ENCODE measurements at places on chromosomes 1 and 21.

- no peak for DNase-seq
These were observed 53.5 kb upstream of the PRELP start for GRCh38 chr1:203422116-203422515.

DNA sequence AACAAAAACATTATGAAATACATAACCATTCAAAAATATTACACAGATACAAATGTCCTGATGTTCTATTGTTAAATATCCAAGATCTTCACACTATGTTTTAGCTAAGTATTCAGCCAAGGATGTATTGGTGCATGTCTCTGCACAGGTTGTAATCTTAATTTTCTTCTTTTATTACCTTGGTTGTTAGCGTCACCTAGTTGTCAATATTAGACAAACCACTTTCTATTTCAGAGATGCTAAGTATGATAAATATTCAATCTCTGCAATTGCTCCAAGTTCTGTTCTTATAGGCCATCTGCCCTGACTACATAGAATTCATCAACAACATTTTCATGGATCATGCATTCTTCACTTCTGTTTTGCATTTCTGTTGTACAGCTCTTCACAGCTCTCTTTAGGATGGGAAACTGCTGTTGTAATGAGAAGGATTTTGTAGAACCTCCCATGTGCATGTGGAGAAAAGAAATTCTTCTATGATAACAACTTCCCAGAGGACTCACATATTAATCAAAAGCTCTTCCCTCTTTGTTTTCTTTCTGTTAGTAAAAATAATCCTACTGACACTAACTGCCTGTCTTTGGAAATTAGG is 380.1 kb downstream of the NUF2 start:
- DNase-seq, result no peak

- peak; percentile 49 for DNase-seq
These were observed 8.1 kb downstream of the UTP25 start for GRCh38 chr1:209835782-209836298.

- DNase-seq, result no peak
These were observed 26.3 kb upstream of the TRAPPC10 start for GRCh38 chr21:43985690-43986251.

DNA sequence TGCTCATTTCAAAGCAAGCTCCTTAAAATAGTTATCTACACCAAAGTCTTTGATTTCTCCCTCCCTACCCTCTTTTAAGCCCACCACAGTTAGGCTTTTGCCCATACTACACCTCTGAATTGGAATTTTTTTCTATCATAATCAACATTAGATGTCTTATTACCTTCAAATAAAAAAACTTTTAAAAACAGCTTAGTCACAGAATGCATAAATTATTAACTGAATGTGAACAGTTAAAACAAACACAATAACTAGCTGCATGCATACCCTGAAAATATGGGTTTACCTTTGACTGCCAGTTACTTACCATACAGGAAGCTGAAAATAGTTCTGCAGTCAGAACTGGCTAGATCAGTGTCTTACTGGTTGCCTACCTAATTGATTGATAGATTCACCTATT is 210.9 kb downstream of the TGFB2 start:
- DNase-seq, result no peak

DNA sequence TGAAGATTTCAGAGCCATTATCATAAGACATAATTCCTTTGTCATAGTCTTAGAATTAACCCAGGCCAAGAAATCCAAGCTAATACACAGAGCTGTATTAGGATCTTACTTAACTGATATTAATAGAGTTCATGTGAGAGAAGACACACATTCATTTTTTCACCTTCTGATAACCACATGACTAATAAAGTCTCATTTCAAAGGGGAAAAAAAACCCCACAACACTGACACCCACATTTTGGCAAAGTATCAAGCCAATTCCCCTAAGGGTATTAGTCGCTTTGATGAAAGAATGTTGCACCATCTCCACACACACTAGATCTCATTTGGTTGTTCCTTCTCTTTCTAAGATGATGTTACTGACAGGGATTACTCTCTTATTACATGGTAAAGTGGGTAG is 344.4 kb upstream of the ESRRG start:
- no peak for DNase-seq

DNA sequence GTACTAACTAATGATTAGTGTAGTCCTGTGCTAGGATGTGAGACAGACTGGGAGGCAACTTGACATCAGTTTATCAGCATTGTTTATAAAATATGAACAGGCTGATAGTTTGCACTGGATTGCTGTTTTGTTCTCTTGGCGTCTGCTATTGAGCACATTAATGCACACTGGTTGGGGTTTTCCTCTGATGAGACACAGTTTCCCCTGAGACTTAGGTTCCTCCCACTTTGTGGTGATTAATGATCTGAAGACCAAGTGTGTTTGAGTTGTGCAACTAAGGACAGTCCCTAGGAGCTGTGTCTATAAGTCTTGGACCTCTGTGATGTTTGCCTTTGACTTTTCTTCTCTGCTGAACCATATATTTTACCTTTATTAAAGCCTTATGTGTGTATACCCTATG is 1015.4 kb downstream of the AMY1C start:
- no peak for DNase-seq

GRCh38 chr1:169707912-169708604 is 3.4 kb downstream of the SELL start:
- peak; percentile 40 for DNase-seq

DNA sequence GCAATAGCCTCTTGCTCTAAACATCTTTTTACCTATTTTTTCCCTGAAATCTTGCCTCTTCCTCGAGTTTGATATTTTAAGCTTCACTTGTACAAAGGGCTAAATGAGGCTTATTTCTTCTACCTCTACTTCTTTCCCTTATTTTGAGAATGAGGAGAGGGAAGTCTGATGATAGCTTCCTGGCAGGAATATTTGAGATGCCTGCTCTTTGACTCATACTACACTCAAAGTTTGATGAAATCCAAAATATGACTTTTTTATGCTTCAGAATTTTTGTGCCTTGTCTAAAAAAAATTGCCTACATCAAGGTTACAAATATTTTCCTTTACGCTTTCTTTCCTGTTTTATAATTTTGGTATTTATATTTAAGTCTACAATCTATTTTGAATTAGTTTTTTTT is 624.4 kb upstream of the PLXNA2 start:
- no peak for DNase-seq

GRCh38 chr1:38780133-38780532 is 79.4 kb downstream of the RRAGC start:
- no peak for DNase-seq

DNA sequence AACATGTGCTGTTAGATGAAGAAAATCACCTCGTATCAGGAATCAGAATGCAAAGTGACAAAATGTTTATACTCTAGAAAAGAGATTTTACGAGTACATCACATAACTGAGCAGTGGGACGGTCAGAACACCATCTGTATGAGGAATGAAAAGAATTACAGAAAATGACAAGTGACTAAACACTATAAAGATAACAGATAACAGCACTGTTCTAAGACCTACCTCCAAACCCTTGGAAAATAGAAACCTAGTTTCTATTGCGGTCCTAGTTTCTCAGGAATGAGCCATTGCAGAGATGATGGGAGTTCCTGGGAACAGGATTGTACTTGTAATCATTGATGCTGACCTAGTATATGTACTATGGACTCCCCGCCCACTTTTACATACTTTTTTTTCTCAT is 839.4 kb upstream of the ADAMTS5 start:
- DNase-seq, result no peak

- DNase-seq, result no peak
These were observed 37.2 kb downstream of the LACTBL1 start for GRCh38 chr1:22935433-22935832.

- DNase-seq, result no peak
These were observed 76.1 kb upstream of the GADD45A start for GRCh38 chr1:67608661-67609576.

DNA sequence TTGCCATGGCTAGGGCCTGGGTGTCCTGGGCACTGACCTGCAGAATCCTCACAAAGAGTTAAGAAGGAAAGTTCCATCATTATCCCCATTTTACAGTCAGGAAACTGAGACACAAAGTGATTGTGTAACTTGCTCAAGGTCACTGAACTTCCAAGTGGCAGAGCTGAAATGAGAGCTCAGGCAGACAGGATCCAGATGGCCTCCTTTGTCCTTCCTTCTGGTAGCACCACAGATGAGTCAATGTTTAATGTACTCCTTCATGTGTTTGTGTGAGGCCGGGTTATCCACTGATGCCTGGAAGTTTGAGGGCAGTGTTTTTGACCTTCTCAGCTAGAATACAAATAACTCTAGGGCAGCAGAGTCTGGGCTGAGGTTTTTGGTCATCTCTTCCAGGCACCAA is 207.0 kb downstream of the TNR start:
- DNase-seq, result no peak

- no peak for DNase-seq
These were observed 54.7 kb downstream of the C1orf185 start for GRCh38 chr1:51156752-51157151.

- no peak for DNase-seq
These were observed 37.4 kb downstream of the DENND1B start for GRCh38 chr1:197737916-197738315.

- no peak for DNase-seq
These were observed 128.0 kb downstream of the TGFBR3 start for GRCh38 chr1:91757763-91758460.

DNA sequence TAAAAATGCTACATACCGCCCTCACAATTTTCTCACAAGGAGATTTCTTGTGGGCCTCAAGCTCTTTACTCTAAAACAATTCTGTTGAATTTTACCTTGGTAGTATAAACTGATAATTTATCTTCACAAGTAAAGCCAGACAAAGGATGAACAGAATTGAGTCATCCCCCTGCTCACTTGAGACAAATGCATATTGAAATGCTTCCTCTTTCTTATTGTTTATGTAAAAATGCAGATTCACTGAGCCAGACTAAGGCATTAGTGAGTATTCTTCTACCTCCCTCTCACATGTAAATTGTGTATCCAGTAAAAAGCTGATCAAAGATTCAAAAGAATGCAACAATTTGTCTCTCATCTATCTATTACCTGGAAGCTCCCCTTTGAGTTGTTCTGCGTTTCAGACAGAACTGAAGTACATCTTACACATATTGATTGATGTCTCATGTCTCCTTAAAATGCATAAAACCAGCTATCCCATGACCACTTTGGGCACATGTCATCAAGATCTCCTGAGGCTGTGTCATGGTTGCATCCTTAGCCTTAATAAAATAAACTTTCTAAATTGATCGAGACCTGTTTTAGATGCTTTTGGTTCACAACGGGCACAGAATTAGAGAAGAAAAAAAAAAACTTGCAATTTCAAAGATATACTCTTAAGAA is 743.1 kb upstream of the B3GALT2 start:
- no peak for DNase-seq

- DNase-seq, result no peak
These were observed 39.4 kb upstream of the ZFYVE9 start for GRCh38 chr1:52102336-52103013.

DNA sequence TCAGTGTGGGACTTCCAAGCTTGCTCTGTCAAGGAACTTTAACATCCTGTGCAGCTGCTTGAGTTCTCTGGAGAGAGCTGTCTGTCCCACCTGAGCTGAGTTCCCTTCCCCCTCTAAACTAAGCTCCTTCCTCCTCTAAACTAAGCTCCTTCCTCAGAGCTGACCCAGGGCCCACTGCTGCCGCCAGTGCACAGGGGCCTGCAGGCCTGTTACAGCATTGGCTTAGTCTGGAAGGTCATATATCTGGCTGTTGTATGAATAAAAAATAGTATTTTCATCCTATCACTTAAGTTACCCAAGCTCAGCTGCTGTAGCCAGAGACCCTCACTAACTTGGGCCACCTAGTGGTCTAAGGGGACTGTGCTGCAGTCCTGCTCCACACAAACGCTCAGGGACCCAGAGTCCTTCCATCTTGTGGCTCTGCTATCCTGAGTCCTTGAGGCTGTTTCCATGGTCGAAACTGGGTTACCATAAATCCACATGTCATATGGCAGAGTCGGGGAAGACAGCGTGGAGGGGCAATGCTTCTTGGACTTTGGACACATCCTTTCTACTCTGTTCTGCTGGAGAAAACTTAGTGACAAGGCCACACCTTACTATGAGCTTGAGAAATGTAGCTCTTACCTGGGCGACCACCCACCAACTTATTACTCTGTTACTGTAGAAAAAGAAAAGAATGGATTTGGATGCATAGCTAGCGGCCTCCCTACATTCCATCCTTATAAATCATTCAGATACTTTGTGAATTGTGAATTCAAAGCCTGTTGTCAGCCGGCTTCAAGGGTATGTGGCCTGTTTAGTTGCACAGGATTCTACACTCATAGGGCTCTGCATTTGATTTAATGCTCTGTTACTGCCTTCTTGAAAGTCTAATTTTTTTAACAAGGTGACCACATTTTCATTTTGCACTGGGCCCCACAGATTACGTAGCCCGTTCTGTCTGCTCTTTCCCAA is 71.4 kb upstream of the GCLM start:
- no peak for DNase-seq

DNA sequence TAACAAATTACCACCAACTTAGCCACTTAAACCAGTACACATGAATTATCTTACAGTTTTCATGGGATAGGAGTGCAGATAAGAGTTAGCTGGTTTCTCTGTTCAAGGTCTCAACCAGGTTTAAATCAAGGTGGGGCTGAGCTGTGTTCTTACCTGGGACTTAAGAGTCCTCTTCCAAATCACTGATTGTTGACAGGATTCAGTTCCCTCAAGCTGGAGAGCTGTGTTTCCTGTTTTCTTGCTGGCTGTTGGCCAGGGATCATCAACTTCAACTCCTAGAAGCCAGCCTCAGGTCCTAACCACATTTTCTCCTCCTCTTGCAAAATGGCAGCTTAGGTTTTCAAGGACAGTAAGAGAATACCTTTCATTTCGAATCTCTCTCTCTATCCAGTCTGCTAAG is 123.8 kb upstream of the CHRM3 start:
- no peak for DNase-seq

DNA sequence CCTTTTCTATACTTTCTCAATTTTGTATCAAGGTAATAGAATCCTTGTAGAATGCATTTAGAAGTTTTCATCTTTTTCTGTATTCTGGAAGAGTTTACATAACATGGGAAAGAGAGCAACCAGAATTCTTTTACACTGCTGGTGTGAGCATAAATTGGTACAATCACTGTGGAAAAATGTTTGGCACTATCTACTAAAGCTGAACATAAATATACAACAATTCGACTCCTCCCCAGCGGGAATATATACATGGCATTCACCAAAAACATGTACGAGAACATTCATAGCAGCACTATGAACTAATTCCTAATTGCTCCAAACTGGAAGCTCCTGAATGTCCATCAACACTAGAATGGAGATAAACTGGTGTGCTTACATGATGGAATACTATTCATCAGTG is 1.8 kb upstream of the ACBD6 start:
- no peak for DNase-seq

- no peak for DNase-seq
These were observed 2.5 kb upstream of the COG2 start for GRCh38 chr1:230639714-230640209.
